NCI-H187 treated with DMSO at 0.1 percent for 48 hours (cell line): ENCODE measurements at places on chromosomes 3 and 15.

- no peak for DNase-seq
Observed at GRCh38 chr15:101148881-101149664, 102.8 kb downstream of the CHSY1 start.

- no peak for DNase-seq
Observed at GRCh38 chr3:66406831-66407610, 93.8 kb downstream of the LRIG1 start.

- DNase-seq = no peak
Observed at GRCh38 chr15:75029378-75030022, 6.1 kb downstream of the PPCDC start.

GRCh38 chr15:85037641-85038040, 56.0 kb downstream of the PDE8A start:
- no peak for DNase-seq

DNA sequence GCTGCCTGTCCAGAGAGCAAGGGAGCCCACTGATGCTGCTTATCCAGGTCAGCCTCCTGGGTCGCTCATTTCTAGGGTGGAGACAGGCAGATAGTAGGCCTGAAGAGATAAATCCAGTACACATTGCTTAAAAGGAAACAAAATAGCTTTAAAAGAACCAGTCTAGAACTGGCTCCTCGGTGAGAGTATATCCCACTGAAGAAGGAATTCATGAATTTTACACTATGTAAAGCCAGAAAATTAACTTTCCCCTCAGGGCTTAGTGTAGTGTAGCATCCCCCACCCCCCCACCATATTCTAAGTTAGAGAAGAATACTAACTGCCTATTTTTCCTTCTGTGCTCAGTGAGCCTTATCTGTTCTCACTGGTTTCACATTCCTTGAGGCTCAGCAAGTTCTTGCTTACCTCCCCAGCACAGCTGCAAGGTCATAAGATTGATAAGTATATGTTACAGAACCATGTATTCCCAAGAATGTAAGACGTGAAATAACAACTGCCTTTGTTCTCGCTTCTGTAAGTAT, 30.5 kb upstream of the NOX5 start:
- DNase-seq = no peak

GRCh38 chr3:50168388-50168787, 13.3 kb downstream of the SEMA3F start:
- no peak for DNase-seq

- DNase-seq = no peak
Observed at GRCh38 chr3:138827222-138827621, 7.5 kb downstream of the PIK3CB start.

DNA sequence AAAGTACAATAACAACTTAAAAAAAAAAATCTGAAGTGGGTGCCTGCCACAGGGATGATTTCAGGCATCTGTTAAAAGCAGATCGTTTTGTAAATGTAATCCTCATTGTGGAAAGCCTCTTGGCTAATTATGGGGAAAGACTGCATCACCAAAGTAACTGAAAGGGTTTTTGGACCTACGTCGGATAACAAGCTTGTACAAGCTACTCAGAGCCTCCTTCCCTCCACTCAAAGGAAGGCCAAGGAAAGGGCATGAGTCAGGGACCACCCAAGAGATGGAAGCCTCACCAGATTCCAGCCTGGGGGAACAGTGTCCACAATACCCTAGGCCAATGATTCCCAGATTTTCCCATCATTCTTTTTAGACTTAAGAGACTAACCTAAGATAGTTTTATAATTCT, 84.3 kb downstream of the ATP1B3 start:
- DNase-seq = no peak

DNA sequence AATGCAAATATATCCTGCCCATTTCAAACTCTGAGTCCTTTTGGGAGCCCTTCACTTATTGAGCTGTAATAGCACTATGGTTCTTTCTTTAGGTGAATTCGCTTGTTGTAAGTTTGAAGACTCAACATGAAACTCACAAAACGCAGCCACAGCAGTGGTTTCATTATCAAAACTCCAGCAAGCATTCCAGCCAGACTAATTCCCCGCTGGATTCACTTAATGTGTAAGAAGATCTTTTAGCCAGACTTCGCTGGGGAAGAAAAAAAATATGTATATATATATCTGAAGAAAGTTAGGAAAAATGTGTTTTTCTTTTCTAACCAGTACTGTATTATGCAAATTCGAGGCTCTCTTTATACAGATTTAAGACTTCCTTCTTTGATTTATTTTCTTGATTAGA, 241.1 kb downstream of the WNT5A start:
- DNase-seq = no peak
